ENCODE measurements at places on chromosomes 16 and 17.
A peak's percentile ranks its signal among the peaks of the same experiment; 100 is the strongest.

DNA sequence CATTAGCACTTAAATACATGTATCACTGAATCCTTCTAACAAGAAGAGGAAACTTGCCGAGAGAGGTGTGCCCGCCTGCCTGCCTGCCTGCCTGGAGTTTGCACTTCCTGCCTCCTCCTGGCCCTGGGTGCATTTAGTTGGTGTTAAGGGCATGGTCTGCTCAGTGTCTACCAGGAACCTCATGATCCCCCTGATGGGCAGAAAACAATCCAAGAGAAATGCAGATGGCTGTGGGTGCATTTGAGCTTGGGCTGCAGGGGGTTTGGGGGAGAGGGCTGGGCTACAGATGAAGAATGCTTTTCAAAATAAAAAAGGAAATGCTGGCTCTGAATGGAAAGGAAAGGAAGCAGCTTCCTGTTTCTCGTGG is 10.1 kb downstream of the KSR1 start:
- ATAC-seq, result peak; percentile 22

GRCh38 chr17:67492824-67493517 is 115.9 kb downstream of the PITPNC1 start:
- ATAC-seq, result no peak

DNA sequence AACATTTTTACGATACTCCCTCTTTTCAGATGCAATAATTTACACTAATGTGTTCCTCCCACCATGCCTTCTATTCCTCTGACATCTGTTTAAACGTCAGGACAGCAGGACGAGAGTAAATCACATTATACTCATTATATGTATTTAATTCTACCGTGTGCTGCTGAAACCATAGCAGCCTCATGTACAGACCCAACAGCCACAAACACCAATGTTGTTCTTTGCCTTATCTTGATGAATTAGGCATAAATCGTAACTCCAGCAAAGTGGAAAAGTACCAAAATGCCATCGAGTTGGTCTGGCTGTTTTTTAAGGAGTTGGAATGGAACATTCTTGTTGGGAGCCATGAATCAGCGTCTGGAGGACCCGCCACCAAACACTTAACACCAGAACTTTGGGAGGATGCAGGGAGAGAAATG is 82.9 kb upstream of the FOXF1 start:
- no peak for ATAC-seq

GRCh38 chr16:2963723-2964474 is at the start of gene KREMEN2:
TSS of gene KREMEN2 (plus strand) at chr16:2964275. CDS start at chr16:2964521, 246 bp downstream.
- no peak for ATAC-seq

DNA sequence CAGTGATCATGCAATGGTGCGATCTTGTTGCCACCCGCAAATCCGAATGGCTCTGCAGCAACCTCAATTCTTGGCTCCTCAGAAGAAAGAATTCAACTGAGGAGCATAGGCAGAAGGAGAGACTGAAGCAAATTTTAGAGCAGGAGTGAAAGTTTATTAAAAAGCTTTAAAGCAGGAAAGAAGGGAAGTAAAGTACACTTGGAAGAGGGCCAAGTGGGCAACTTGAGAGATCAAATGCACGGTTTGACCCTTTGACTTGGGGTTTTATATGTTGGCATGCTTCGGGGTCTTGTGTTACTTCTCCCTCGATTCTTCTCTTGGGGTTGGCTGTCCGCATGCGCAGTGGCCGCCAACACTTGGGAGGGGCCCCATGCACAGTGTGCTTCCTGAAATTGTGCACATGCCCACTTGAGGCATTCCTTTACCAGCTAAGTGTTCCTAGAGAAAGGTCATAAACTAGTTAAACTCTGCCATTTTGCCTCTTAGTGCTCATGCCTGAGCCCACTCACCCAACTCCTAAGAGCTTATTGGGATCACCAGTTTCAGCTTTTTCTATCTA is 36.7 kb downstream of the ZNRF1 start:
- ATAC-seq, result no peak

GRCh38 chr16:20918486-20919239 is 18.1 kb downstream of the LYRM1 start:
- ATAC-seq, result peak; percentile 34

- ATAC-seq, result peak; percentile 57
These were observed 472 bp downstream of the GALNS start for GRCh38 chr16:88856122-88856827.

DNA sequence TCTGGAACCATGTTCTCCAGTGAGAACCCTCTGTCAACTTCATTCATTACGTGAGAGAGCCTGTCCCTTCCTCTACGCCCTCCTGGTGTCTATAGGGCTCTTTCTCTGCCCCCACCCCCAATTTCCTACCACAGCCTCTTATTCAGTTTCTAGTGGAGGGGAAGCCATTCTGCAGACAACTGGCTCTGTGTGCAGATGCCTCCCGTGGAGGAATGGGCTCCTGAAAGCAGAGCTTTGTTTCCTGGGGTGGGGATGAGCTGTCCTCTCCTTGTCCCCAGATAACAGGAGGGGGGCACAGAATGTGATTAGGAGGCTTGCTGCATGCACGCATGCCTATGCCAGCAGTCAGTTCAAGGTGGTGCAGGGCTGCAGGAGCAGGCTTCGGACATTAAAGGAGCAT is 31.6 kb downstream of the MMP15 start:
- ATAC-seq, result no peak

DNA sequence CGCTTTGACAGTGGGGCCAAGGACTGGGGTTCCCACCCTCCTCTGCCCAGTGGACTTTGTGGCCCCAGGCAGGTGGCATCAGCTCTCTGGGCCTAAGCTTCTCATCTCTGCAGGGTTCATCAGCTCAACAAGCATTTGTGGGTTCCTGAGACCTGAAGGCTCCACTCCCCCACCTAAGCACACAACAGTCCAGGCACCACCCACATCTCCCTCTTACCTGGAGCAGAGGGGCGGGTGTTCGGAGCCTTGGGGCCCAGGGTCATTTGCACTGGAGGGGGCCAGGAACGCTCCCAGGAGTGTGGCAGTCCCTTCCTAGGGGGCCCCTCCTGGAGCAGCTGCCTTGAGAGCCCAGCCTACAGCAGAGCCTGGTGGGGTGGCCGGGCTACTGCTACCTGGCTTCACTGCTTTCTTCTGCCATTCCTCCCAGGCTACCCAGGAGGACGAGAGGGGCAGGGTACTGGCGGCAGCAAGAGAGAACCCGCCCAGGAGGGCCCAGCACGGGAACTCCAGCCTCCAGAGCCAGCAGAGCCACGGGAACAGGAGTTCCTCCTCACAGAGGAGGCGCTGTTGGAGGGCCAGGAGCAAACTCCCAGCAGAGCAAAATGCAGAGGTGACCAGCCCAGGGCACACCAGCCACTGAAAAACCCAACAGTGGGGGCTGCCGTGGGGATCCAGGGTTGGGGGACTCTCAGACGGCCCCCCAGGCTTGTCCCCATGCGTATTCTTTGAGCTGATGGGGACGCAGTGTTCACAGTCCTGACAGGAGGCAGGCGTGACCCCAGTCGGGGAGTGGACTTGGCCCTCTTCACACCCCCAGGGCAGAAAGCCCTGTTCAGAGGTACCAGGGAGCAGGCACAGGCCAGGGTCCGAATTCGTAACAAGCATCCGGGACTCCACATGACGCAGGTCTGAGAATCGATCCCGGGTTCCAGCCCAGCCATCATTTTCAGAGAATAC is 35.1 kb upstream of the SLC38A10 start:
- no peak for ATAC-seq

- no peak for ATAC-seq
These were observed 277.9 kb upstream of the MON1B start for GRCh38 chr16:76913046-76913445.

DNA sequence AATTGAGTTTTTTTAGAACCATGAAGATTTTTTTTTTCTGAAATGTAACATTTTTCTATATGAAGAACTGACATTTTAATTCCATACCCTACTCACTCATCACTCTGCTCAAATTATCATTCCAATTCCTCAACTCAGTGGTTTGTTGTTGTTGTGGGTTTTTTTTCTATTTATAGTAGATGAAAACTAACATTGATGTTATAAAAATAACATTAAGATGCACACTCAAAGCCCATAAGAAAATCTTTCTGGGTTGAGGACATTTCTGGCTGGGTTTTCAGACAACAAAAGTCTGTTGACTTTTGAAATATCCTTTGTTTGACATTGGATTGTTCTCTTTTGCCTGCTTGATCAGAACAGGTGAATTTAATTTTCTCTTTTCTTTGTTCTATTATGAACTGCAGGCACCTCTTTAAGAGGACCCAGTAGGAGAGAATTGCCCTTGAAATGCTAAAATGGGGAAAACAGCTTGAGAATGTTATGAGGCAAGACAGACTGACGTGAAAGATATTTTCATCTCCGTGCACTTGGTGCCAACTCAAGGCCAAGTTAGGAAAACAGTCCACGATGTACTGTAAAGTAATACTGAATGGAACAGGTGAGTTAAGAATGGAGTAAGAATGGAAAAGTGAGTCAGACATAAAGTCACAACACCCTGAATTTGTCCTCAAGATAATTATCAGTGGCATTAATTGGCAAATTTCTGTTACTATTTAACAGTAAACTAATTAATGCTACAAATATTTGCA is 16.1 kb upstream of the ABCA5 start:
- ATAC-seq, result no peak

DNA sequence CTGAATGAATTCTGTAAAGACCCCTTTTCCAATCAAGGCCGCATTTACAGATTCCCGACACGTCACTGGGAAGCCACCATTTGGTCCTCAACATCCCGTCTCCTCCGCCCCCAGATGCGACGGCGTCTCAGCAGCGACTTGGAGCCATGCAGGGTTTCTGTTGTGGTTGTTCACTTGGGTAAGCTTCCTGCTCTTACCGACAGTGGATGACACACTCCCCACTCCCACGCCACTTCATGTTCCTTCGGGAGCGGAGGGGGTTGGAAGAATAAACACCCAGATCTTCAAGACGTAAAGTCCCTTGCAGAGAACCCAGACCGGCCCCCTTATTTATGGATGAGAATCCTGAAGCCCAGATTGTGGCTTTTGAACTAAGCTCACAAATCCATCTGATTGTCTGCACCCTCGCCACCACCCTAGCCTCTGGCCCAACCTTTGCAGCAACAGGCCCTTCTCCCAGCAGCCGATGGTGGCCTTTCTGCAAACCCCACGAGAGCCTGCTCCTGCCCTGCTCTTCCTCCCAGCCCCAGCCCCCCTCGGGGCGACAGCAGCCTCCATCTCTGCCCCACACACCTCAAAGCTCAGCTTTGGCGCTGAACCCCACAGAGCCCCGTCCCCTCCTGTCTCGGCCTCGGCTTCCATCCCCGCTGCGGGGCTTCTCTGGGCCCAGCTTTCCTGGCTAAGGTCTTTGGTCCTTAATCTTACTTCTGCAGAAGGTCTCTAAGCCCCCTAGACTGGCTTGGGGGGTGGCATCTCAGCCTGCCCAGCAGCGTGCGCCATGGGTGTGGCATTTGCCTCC is 19.0 kb upstream of the OSGIN1 start:
- ATAC-seq, result no peak

DNA sequence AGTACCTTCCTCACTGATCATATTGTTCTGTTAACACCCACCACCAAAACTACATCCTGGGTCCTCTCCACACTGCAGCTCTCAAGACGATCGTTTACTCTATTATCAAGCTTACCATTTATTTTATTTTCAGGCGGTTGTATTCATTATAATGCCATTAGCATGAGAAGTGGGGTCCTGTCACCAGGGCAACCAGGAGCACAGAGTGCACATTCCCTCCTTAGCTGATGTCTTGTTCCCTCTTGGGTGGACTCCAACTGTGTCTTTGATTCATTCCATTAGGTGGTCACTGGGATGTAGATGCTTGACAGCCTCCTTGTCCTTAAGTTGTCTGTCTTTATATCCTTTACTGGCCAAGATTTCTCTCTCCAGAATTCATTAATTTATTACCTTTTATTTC is 965.9 kb upstream of the EEF2KMT start:
- no peak for ATAC-seq

DNA sequence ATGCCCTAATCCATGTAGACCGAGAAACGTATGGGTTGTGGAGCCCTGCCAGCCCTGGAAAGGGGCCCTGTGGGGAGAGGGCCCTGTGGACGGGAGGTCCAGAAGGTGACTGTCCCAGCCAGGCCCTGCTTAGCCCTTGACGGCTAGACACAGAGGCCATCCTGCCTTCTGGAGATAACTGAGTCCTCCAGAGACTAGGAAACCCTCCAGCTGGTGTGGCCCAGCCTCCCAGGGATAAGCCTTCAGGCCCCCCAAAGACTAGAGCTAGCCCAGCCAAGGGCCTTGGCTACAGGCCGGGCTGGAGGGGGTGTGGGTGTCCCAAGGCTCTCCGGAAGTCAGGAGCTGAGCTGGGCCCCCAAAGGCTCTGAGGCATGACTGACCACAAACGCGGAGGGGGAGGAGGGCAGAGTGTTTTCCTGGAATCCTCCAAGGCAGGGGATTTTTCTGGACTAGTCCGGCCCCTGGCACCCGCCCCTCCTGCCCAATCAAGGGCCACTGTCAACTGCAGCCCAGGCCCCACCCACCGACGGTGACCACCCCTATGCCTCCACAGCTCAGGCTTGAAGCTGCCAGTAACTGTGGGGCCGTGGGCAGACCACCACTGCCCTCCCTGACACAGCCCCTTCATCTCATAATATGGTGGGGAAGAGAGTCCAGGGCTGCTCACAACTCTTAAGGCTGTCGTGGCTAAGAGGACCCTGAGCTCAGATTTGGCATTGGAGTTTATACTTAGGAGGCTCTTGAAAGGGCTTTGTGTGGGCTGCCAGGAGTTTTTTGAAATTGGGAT is 885 bp upstream of the VASN start:
- ATAC-seq, result no peak

- ATAC-seq, result no peak
These were observed 589.7 kb downstream of the CDH11 start for GRCh38 chr16:64532117-64532516.

DNA sequence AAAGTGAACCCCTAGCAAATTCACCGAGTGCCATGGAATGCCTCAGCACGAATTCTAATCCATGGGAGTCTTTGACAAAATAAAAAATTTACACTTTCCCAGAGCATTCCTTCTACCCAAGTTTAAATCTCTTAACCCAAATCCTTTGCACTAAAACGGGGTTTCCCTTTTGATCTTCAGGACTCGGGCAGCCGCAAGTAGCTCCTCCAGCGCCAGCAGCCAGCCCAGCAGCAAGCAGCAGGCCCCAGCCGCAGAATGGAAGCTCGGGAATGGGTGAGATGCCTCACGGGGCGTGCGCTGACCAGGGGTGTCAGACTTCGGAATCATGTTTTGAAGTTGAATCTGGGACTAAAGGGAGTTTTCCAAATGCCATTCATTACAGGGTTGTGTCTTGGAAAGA is 42.4 kb downstream of the RPA1 start:
- ATAC-seq, result no peak

DNA sequence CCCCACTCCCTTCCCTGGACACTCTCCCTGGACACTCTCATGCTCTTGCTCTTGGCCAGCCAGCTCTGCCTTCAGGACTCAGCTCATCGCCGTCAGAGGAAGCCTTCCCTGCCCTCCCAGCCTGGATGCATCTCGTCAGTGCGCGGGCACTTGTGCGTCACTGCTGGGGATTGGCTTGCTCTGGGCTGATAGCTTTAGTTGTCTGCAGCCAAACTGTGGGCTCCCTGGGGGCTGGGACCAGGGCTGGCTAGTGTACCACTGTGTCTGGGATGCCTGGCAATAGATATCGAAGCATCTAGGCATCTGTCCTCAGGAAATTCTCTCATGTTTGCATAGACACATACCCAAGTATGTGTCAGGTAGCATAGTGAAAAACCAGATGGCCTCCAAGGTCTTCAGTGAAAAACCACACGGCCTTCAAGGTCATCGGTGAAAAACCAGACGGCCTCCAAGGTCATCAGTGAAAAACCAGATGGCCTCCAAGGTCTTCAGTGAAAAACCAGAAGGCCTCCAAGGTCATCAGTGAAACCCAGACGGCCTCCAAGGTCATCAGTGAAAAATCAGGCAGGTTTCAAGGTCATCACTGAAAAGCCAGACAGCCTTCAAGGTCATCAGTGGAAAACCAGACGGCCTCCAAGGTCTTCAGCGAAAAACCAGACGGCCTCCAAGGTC is 72.0 kb downstream of the CMIP start:
- no peak for ATAC-seq

GRCh38 chr17:65552214-65552613 is 9.2 kb downstream of the AXIN2 start:
- no peak for ATAC-seq
